ENCODE measurements at places on chromosomes 12 and 14.

DNA sequence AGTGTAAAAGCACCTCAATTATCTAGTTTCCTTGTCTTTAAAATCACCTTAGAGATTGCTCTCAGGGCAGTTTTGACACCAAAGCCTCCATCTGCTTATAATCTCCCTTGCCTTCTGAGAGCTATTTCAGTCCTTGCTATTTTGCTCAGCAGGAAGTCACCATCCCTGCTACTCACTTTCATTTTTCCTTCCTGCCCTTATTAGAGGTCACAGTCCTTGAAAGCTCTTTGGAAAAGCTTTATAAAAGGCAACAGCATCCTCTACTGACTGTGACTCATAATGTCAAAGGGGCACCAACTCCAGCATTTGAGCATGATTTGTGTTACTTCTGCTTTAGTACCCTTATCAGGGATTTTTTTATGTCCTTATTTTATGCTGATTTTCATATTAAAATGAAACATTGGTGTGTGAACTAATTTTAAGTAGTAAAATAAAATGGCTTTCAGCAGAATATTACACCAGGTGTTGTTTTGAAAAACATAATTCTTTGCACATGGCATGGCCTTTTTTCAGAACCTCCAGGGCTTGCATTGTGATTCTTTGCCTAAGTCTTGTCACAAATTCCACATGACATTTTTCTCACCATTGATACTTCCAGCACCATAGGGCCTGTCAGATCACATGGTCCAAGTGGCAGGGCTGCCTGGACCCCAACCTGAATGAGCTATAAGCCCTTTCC, 213.0 kb downstream of the ADAMTS20 start:
- DNase-seq, result no peak

DNA sequence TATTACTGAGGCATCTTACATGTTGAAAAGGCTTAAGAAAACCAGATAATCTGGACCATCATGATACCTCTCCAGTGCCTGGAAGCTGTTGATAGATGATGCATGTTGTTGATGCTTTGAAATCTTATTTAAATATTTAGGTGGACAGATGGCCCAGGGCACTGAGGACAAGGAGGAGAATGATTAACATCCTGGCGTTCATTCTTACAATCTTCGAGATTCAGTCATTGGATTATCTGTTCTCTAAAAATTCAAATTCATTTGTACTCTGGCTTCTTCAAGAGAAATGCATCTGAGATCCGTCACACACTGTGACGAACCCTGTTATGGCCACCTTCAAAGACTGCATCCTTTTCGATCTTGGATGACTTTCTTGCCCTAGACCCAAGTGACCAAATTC, 121.3 kb upstream of the IGF1 start:
- DNase-seq, result no peak

DNA sequence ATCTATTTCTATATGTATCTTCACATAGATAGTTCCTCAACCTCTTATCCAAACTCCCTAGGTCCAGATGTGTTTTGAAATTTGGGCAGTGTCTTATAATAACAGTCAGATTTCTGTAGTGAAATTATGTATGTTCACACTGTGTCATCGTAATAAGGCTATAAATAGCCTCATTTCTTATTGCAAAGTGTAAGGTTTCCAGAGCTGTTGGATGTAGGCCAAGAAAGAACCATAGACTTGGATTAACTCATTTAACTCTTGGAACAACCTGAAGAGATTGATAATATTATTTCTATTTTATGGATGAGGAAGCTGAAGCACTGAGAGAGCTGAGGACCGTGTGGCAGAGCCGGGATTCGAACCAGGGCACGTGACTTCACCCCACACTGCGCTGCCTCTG, 49.0 kb upstream of the PIWIL1 start:
- no peak for DNase-seq

DNA sequence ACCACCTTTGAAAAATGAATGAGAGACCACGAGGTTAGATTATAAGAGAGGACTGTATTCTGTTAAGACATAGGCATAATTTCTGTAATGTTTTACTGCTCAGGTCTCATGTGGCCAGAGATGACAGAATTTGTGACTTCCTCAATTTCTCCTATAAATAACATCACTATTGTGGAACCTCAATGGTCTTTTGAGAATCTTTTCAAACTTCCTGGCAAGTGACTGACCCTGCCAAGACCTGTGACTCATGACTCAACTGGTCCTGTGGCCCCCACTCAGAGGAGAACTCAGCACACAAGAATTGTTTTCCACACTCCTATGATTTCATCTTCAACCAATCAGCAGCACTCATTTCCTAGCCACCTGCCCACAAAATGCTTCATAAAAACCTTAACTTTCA, 508.2 kb upstream of the ATP2B1 start:
- no peak for DNase-seq

DNA sequence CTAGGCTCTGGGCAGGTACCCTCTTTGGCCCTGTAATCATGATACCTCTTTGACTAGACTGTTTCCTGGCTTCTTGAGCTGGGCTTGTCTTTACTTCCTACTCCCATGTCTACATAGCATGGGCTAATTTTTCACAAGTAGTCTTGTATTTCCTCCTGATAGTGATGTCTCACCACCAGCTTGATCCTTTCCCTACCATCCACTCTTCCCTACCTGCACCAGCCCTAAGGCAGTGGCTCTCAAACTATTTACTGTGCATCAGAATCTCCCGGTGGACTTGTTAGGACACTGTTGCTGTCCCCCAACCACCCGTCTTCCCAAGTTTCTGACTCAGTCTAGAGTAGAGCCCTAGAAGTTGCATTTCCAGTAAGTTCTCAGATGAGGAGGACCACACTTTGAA, 162.7 kb upstream of the AMIGO2 start:
- DNase-seq, result no peak

DNA sequence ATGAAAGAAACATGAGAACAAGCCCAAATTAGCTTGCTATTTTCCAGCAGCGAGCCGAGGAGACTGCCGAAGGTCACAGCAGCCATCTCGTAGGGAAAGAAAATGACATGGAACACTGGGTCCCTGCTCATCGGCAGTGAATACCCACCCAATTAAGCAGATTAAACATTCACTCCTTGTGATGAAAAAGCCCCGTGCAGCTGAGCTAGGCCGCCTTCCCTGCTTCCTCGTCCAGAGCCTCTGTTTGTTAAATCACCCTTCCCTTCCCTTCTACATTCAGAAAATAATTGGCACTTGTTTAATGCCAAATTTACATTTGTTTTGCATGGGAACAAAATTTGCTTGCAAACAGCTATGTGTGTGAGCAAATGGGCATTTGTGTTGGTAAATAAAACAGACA, 342.5 kb downstream of the RMST start:
- no peak for DNase-seq

- DNase-seq, result no peak
Observed at GRCh38 chr12:3243376-3244084, 166.4 kb downstream of the TSPAN9 start.

DNA sequence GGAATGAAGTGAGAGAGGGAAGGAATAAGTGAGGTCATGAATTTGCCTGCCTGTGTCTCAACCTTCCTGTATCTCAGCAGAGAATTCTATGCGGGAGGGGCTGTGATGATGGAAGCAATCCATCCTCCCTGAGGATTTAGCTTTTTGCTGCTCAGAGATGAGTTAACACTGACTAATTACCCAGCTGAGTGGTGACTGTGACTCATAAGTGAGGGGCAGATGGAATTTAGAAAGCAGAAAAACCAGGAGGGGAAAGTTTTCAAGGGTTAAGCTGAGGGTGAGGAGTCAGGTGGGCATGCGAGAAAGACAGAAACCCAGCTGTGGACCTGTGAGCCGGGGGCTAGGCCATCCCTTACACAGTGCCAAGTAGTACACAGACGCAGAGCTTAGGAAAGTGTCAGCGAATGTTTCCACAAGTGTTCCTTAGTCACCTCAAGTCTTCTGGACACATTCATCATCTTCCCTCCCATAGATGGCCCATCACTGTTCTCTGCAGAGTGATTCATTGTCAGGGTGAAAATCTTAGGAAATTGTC, 277.9 kb downstream of the IPO8 start:
- DNase-seq, result no peak
